ENCODE measurements at places on chromosomes 6 and 20.

GRCh38 chr20:20076297-20077065 is 24.1 kb downstream of the CFAP61 start:
- no peaks in the 10 kb centered on the region for H3K27me3 ChIP-seq
- H3K36me3 ChIP-seq: no peaks in the 10 kb centered on the region
- DNase-seq: no peak
- H3K4me3 ChIP-seq: no peak overlapping the region

GRCh38 chr6:162857326-162857725 is 129.6 kb downstream of the PACRG start:
- DNase-seq: no peak
- no peaks in the 10 kb centered on the region for H3K27me3 ChIP-seq
- peaks cover 2% of the 10 kb centered on the region for H3K4me1 ChIP-seq
- no peak overlapping the region for H3K4me3 ChIP-seq
- no peaks in the 10 kb centered on the region for H3K36me3 ChIP-seq

- H3K4me1 ChIP-seq: peaks cover 2% of the 10 kb centered on the region
- no peak overlapping the region for H3K27ac ChIP-seq
- H3K27me3 ChIP-seq: no peaks in the 10 kb centered on the region
- no peak for DNase-seq
- no peak overlapping the region for H3K4me3 ChIP-seq
Measured at GRCh38 chr6:12336121-12336971, 46.2 kb downstream of the EDN1 start.

DNA sequence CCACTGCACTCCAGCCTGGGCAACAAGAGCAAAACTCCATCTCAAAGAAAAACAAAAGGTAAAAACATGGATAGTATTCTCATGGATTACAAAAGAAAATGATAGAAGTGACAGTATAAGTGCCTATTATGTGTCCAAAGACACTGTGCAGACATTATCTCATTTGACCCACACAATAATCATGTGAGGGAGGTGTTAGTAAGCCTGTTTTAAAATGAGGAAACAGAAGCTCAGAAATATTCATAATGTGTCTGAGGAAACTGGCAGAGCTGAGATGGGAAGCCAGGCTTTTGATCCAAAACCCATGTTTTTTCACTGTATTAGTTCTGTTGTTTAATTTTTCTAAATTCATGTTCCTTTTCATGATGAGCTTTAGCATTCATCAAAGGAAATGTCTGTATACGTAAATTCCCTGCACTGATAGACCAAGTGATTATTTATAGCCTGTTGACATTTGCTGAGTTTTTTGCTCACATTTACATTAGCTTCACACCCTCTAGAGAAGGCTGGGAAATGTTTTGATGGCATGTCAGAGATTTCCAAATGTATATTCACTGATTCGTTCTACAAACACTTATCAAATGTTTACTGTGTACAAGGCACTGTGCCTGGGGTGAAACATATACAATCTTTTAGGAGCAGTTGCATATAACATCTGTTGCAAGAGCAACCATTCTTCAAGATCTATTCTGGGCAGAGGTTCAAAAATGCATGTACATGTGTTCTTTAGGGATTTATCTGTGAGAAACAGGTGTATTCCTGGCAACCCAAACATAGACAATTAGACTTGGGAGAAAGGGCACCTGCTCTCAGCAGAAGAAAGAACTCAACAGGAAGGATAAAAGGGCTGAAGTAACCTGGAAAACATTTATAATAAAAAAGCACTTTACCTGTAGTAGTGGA is 331.5 kb downstream of the SAMD5 start:
- no peak overlapping the region for H3K27ac ChIP-seq
- H3K36me3 ChIP-seq: no peaks in the 10 kb centered on the region

DNA sequence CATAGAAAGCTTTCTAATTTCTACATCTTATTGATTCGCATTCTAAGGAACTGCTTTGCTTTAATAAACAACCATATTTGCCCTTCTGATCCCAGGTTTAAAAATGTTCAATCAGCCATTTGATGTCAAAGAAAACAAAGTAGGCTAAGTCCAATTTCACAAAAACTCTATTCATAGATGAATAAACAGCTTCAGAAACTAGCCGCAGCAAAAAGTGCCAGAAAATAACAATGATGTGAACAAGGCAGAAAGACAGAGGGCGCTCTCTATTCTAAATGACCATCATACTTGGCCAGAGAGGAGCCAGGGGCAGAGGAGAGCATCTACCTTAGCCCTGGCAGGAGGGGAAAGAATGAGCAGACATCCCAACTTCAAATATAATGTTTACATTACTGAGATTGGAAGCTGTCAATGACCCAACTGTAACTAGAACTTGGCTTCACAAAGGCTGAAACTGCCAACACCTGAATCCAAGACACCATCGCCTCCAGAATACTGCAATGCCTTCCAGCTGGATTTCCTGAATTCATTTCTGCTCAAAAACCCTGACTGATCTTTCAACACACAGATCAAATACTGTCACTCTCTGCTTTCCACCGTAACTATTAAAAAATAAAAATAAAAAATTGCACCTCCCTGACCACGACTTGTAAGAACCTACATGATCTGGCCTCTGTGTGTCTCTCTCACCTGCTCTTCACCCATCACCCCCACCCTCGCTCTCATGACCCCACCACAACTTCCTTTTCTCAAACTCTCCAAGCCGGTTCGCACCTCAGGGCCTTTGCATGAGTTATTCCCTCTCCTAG is 9.5 kb downstream of the CNKSR3 start:
- H3K36me3 ChIP-seq: no peaks in the 10 kb centered on the region
- peaks cover 2% of the 10 kb centered on the region for H3K4me1 ChIP-seq

DNA sequence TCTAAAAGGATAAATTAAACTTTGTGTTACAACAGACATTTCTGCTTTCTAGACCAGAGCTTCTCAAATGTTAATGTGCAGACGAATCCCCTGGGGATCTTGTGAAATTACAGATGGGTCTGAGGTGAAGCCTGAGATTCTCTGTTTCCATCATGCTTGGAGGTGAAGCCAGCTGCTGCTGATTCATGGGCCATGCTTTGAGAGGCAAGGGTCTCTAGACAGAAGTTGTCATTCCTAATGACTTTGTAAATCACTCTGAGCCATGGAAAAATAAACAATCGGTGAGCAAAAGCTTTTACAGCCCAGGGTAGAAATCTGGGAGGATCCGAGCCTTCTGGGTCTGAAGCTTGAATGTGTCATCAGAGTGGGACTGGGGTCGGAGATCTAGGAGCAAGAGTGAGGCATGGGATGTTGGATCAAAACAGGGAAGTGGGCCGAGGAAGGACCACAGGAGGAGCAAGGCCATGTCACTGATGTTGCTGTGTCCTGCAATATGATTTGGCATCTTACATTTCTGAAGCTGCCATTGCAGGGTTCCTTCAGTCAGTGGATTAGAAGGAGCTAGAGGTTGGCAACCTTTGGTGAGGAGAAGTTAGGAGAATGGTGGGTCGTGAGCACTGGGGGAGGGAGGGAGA is 77.3 kb downstream of the TRMT11 start:
- H3K27me3 ChIP-seq: no peaks in the 10 kb centered on the region
- H3K36me3 ChIP-seq: no peaks in the 10 kb centered on the region
- no peak for DNase-seq
- no peak overlapping the region for H3K4me3 ChIP-seq
- H3K27ac ChIP-seq: no peak overlapping the region

DNA sequence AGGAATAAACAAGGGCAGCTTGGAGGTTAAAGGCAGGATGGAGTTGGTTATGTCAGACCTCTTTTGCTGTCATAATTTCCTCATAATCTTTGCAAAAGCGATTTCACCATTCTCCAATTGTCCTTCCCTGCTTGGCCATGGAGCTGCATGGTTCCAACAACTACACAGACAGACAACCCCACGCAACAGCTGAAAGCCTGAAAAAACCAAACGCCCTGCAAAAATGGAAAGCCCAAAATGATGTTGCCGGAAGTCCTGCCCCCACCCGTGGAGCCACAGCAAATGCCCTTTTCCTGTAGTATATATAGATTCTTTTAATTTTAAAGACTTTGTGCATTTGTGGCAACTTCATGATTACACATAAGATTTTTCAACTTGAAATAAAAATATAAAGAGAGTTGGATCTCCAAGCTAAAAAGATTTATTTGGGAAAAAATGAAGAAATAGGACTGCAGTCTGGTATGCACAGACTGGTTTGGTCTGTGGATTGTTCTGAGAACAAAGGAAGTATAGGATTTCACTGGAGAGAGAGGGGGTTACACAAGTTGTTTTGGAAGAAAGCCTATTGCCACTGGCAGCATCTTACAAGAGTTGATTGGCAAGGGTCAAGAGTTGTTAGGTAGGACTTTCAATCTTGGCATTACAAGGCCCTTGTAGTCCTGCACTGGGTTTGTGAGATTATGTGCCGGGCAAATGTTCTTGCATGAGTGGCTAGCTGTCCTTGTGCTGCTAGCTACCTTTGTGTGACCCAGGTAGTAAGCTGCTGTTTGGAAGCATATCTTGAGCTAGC is 190.0 kb downstream of the C6orf118 start:
- no peaks in the 10 kb centered on the region for H3K27me3 ChIP-seq
- H3K4me1 ChIP-seq: peaks cover 2% of the 10 kb centered on the region
- no peak overlapping the region for H3K27ac ChIP-seq
- DNase-seq: no peak
- no peak overlapping the region for H3K4me3 ChIP-seq

- no peak overlapping the region for H3K4me3 ChIP-seq
- no peaks in the 10 kb centered on the region for H3K27me3 ChIP-seq
- DNase-seq: no peak
- no peaks in the 10 kb centered on the region for H3K36me3 ChIP-seq
- no peak overlapping the region for H3K27ac ChIP-seq
Measured at GRCh38 chr6:151140767-151141166, 99.0 kb upstream of the AKAP12 start.

GRCh38 chr20:20637998-20638725 is 74.3 kb downstream of the RALGAPA2 start:
- H3K4me3 ChIP-seq: no peak overlapping the region
- no peak for DNase-seq
- H3K36me3 ChIP-seq: peaks cover 4% of the 10 kb centered on the region
- H3K27me3 ChIP-seq: no peaks in the 10 kb centered on the region
- no peaks in the 10 kb centered on the region for H3K4me1 ChIP-seq

GRCh38 chr20:24684956-24685691 is 215.7 kb downstream of the SYNDIG1 start:
- no peak overlapping the region for H3K27ac ChIP-seq
- no peak overlapping the region for H3K4me3 ChIP-seq
- H3K36me3 ChIP-seq: no peaks in the 10 kb centered on the region
- no peak for DNase-seq

- H3K27ac ChIP-seq: no peak overlapping the region
- H3K27me3 ChIP-seq: no peaks in the 10 kb centered on the region
- no peaks in the 10 kb centered on the region for H3K36me3 ChIP-seq
- H3K4me1 ChIP-seq: no peaks in the 10 kb centered on the region
- H3K4me3 ChIP-seq: no peak overlapping the region
Measured at GRCh38 chr6:166588691-166589336, 2.3 kb upstream of the RAMACL start.

DNA sequence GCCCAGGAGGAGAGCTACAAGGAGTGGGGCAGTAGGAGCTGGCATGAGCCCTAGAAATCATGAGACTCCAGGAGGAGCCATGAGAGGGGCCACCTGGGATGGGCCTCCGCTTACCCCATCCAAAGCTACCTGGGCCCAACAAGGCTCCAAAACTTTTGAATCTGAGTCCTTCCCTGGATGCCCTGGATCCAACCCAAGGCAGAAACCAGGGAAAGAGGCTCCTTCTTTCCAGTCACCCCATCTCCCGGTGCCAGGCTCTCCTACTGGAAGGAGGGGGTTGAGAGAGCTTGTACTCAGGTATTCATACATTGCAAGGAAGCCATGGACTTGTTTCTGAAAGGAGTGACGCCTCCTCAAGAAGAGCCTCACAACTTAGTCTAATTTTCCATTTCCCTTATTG is 7.8 kb upstream of the SIRPG start:
- no peak overlapping the region for H3K27ac ChIP-seq
- no peaks in the 10 kb centered on the region for H3K4me1 ChIP-seq
- no peaks in the 10 kb centered on the region for H3K36me3 ChIP-seq
- H3K27me3 ChIP-seq: no peaks in the 10 kb centered on the region
- DNase-seq: no peak

- no peaks in the 10 kb centered on the region for H3K4me1 ChIP-seq
- no peak overlapping the region for H3K27ac ChIP-seq
- DNase-seq: no peak
- no peaks in the 10 kb centered on the region for H3K27me3 ChIP-seq
- H3K4me3 ChIP-seq: no peak overlapping the region
Measured at GRCh38 chr6:47000842-47001241, 41.3 kb downstream of the ADGRF1 start.

- no peak overlapping the region for H3K27ac ChIP-seq
- no peak for DNase-seq
- no peak overlapping the region for H3K4me3 ChIP-seq
- no peaks in the 10 kb centered on the region for H3K36me3 ChIP-seq
Measured at GRCh38 chr20:22382742-22383141, 201.6 kb downstream of the FOXA2 start.

DNA sequence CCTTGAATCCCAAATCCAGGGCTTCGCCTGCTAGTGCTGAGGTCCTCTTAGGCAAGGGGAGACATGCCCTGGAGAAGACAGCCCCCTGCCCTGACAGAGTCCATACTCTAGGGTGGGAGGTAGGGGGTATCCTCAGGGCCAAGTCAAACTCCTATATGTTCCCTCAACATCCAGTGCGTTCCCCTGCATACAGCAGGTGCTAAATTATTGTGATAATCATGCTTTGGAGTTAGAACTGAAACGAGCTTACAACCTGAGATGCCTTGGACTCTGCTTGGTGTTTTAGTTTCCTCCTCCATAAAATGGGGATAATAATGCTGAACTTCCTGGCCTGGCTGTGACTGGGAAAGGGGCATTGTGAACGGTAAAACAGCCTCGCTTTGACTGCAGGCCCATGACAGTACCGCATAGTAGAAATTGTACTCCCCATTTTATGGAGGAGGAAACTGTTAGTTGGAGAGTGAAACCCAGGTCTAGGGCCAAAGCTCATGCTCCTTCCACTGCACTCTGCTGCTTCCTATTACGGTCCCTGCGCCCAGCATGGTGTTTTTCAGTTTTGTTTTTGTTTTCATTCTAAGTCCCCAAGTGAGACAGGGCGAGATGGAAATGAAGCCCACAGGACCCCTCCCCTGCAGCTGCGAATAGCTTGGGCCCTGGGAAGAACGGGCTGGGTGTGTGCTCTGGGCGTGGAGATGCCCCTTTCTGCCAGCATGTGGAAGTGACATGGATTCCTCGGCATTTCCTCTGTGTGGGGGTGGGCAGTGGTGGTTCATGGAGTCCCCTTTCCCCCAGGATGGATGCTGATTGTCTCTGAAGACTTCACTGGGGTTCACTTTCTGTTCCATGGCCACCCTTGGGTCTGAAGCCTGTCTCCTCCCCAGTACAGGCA is 162.5 kb downstream of the VEGFA start:
- no peaks in the 10 kb centered on the region for H3K27me3 ChIP-seq
- H3K36me3 ChIP-seq: no peaks in the 10 kb centered on the region
- H3K27ac ChIP-seq: no peak overlapping the region
- H3K4me3 ChIP-seq: no peak overlapping the region
- H3K4me1 ChIP-seq: no peaks in the 10 kb centered on the region

Measured in iPS DF 6.9 (cell line).